ENCODE measurements at places on chromosomes 6 and 20. TPM values are rescaled to one million over a fixed set of nuclear protein-coding genes. Genes with fewer than 3 reads are reported as not detected.

GRCh38 chr6:73581293-73581692, 60.5 kb upstream of the EEF1A1 start:
- no peak for DNase-seq

SLC44A4 gene
- not detected for total RNA-seq

DNA sequence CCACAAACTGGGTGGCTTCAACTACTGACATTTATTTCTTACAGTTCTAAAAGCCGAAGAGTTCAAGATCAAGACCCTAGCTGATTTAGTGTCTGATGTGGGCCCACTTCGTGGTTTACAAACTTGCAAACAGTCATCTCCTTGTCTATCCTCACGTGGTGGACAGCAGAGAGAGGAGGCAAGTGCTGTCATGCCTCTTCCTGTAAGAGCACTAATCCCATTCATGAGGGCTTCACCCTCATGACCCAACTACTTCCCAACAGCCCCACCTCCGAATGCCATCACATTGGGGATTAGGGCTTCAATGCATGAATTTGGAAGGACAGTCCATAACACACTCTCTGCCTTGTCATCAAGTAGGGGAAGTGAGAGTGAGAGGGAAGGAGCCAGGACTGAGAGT, 15.6 kb upstream of the ISM1 start:
- no peak for DNase-seq

BPI gene
- total RNA-seq, result 0.68 TPM
